ENCODE measurements at places on chromosomes 3 and 15. TPM values are rescaled to one million over a fixed set of nuclear protein-coding genes. Genes with fewer than 3 reads are reported as not detected.

Gene EIF4E3
- total RNA-seq = not detected

Gene ASTE1
- total RNA-seq = 11.7 TPM

Gene RPL22L1
- total RNA-seq = 49.3 TPM

Gene ATP2B2
- not detected for total RNA-seq

Gene TJP1
- total RNA-seq = 0.32 TPM

- peak; percentile 9 for DNase-seq
Measured at GRCh38 chr15:76339305-76340197, 3.0 kb downstream of the ISL2 start.

DNA sequence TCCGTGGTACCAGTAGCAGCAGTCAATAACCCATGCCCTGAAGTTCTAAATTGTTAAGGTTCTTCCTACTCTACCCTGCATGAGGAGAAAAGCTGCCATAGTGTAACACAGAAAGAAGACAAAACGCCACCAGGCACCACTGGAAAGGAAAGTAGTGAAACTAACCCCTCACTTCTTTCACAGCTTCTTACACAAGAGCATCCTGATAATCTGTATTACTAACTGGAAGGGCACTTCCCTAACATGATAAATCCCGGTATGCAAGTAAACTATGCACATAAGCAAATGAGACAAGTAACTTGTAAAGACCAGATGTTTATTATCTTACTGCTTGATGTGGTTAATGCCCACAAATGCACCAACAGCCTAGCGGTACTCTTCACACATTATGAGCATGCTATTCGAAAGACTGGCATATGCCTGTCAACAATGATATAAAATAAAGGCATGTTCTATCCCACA is 141.3 kb downstream of the ADAM10 start:
- no peak for DNase-seq

DNA sequence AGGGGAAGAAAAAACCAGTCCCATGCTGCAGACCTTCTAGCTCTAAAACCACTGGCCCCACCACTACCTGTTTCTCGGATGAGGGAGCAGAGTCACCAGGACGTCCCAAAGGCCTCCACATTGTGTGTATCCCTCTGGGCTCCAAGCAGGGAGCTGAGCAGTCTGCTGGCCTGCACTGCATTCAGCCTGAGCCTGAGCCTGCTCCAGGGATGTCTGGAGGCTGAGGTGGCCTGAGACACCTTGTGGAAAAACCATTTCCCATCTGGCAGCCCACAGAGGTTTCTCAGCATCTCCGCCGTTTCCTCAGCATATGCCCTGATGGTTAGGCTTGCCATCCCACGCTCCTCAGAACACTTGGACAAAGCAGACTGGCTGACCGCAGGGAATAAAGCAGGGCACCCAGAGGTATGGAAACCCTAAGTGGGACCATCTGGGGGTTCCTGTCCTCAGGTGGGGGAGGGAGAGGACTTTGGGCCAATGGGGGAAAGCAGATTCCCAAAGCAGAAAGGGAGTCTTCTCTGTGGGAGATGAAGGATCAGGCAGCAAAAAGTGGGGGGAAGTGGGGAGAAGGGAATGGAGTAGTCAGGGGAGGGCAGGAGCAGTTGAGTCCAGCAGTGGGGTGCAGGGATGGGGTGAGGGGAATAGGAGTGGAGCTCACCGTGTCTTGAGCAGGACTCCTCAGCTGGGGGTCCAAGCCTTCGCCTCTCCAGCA is at the start of gene CILP:
TSS of gene CILP (minus strand) at position 704 of the 712 bp plus-strand sequence. CDS start 1,718 bp downstream, outside the sequence.
- DNase-seq = no peak

GRCh38 chr3:42649783-42650182 is 3.7 kb upstream of the ZBTB47 start:
- no peak for DNase-seq

DNA sequence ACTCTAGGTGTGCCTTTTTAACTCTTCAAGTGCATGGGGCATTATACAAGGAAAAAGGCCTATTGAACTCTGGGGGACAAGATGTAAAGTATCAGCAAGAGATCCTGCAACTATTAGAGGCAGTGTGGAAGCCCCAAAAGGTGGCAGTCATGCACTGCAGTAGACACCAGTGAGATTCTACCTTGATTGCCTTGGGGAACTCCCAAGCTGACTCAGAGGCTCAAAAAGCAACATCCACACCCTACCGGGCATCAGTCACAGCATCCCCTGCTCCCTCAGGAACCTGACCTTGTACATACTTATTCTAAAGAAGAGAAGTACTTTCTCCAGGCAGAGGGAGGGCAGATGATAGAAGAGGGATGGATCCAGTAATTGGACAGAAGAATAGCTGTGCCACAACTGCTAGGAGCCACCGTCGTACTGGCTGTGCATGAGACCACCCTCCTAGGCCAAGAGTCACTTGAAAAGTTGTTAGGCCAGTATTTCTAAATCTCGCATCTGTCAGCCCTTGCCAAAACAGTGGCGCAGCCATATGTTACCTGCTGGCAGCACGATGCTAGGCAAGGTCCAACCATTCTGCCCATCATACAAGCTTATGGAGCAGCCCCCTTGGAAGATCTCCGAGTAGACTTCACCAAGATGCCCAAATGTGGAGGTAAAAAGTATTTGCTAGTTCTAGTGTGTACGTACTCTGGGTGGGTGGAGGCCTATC is 523.1 kb upstream of the FRG2C start:
- no peak for DNase-seq

GRCh38 chr3:174441588-174442301 is 417.4 kb upstream of the NAALADL2 start:
- DNase-seq = no peak

DNA sequence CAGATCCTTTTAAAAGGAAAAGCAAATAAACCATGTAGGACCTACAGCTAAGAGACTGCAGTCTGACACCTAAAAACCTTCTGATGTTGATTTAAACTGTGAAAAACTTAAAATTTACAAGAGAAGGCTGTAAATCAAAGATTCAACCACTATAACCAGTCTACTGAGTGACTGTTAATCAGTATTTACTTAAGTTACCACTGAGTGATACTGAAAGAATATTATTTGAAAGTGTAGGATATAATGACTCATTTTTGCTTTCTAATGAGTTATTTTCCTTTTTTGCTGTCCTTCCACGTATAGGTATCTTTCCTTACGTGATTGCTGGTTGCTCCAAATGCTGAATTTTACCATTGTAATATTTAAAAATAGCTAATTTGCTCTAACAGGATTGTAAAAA is 44.6 kb downstream of the RFX7 start:
- no peak for DNase-seq

DNA sequence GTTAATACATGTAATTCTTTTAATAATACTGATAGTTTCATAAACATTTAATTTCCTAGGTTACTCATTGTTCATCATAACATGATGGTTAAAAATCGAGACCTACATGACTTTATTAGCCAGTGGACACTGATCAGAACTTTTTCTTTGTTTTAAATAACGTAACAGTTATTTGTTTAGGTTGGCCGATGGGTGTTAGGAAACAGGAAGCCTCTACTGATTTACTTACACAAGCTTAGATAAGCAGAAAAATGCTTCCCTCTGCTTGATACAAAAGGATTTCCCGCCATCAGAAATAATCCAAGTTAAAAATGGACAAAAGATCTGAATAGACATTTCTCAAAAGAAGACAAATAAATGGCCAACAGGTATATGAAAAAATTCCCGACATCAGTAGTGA is 16.6 kb upstream of the APH1B start:
- no peak for DNase-seq

GRCh38 chr15:67925182-67925581 is 85.3 kb upstream of the RNU6-1 start:
- DNase-seq = no peak

- DNase-seq = no peak
Measured at GRCh38 chr3:4736284-4736861, 242.9 kb upstream of the BHLHE40 start.
